ENCODE measurements at places on chromosomes 4 and X. TPM values are rescaled to one million over a fixed set of nuclear protein-coding genes. Genes with fewer than 3 reads are reported as not detected.
A peak's percentile ranks its signal among the peaks of the same experiment; 100 is the strongest.

DNA sequence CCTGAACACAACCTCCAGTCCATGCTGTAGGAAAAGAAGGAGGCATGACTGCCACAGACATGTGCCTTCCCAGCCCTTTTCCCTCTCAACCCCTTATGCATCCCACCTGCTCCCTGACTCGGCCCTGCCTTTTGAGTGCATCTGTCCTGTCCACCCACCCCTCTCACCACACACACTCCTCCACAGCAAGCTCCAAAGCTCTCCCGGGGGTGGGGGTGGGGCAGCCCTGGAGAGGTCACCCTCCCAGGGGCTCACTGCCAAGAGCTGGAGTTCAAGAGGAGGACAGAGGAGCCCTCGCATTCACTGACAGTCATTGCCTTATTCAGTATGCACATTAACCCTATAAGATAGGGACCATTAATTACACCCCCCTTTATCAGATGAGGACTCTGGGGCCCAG is 46.6 kb upstream of the MAMLD1 start:
- no peak for DNase-seq

DNA sequence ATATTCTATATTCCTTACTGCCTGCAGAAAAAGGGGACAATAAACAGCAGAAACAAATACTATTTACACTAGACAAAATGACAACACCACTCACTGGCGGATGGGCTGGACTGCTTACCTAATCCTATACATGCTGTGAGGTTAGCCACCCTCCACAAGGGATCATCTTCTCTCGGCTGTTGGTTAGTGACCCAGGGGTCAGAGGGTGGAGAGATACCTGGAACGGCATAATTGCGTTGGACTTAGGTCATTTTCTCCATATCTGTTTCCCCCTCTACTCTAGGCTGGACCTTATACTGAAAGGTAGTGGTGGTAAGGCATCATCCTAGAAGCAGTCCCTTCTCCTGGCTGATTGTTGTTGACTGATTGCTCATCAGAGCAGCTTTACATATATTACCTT is 286.8 kb upstream of the UGT8 start:
- DNase-seq = no peak

GRCh38 chr4:169727616-169728015 is 30.1 kb downstream of the HPF1 start:
- no peak for DNase-seq

GRCh38 chrX:151398346-151398745 is 1.3 kb downstream of the VMA21 start:
- no peak for DNase-seq

- DNase-seq = no peak
Observed at GRCh38 chr4:1337376-1337831, 9.6 kb upstream of the UVSSA start.

GRCh38 chr4:58502839-58503238 is 1392.7 kb upstream of the IGFBP7 start:
- DNase-seq = no peak

GRCh38 chr4:121100093-121100775 is 27.9 kb upstream of the NDNF start:
- no peak for DNase-seq

- DNase-seq = no peak
Observed at GRCh38 chrX:112888916-112889315, 48.3 kb upstream of the AMOT start.

DNA sequence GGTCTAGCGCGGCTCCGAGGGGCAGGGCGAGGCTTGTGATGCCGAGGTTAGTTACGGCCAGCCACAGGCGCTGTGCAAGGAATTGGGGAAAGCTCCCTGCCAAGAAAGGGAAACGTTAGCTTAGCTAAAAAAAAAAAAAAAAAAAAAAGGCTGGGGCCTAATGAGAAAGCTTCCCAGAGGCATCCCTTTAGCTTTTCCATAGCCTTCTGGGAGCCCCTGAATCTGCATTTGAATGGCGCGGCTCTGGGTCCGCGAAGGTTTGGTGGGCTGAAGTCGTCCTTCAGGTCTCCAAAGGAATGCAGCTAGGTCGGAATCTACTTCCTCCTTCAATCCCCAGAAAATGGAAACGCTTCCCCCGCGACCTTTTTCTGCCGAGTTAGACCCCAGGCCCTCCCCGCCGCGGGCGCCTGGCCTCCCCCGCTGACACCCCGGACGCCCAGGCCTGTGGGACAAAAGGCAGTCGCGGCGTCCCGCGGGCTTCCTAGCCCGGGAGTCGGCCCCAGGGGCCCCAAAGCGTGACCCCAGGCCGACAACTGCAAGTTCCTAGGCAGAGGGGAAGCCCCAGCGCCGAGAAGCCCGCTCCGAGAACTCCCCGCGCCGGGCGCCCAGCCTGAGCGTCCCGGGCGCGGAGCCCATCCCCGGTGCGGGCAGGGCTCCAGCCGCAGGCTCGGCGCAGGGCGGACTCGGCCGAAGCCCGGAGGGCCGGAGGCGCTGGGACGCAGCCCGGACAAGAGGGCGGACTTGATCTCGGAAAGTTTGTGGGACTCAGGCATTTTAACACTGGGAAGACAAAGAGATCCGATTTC is 605 bp upstream of the FAT1 start:
- DNase-seq = no peak

- no peak for DNase-seq
Observed at GRCh38 chr4:78032446-78032845, 24.7 kb upstream of the FRAS1 start.

DNA sequence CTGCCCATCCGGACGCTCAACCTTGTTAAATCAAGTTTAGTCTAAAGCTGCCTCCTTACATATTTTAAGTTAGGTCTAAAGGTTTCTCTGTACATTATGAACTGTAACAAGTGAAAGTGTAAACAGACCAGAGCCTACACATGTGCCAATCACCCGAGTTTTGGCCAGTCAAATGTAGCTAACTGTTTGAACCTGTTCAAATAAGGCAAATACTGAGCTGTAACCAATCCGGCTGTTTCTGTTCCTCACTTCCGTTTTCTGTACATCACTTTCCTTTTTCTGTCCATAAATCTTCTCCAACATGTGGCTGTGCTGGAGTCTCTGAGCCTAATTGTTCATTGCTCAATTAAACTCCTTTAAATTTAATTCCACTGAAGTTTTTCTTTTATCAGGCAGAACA is 113.3 kb upstream of the SHISA3 start:
- no peak for DNase-seq

DNA sequence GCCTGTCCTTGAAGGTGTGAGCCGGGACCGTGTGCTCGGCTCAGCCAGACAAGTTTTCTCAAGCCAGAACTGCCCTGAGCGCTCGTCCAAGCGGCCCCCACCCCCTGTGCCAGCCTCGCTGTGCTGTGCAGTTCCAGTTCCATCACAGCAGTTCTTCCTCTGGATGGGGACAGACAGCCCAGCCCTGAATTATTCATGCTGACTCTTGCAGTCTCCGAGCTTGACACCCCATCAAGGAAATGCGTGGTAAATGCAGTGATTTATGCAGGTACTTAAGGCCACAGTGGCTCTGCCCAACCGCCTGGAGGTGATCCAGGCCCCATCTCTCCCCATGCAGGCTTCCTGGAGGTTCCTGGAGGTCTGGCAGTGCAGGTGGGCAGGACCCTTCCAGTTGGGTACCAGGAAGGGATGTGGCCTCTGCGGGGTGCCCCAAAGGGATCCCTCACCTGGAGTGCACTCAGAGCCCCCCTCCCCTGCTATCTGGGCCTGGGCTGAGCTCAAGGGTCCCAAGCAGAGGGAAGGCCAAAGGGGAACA is 44.8 kb upstream of the HMX1 start:
- no peak for DNase-seq

DNA sequence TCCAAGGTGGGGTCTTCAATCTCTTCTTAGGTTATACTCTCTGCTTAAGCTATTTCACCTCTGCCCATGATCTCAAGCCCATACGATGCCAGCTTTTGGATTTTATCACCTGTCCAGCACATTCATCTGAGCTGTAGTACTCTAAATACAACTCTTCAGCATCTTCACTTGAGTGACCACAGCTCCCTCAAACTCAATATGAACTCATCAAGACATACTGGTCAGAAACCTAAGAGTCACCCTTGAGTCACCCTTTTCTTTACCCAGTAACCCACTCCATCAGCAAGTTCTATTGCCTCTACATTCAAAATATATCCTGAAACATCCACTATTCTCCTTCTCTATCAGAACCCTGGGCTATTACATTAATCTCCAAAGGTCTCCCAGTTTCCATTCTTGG is 69.4 kb downstream of the DCHS2 start:
- no peak for DNase-seq

DNA sequence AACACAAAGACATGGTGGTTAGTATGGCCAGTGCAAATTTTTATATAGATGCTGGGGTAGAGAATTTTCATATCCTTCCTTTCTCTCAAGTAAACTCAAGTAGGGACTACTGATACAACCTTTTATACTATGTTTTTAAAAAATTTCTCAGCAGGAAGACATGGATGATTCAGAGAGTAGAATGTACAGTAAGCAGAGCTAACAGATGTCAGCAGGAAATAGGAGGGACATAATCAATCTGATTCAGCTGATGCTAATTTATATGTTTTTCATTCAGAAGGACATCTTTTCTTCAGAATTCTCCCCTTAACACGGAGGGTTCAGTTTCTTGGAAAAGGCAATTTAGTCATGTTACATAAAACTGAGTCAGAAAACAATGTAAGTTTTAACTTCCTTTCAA is 95.4 kb downstream of the GRIA2 start:
- no peak for DNase-seq

DNA sequence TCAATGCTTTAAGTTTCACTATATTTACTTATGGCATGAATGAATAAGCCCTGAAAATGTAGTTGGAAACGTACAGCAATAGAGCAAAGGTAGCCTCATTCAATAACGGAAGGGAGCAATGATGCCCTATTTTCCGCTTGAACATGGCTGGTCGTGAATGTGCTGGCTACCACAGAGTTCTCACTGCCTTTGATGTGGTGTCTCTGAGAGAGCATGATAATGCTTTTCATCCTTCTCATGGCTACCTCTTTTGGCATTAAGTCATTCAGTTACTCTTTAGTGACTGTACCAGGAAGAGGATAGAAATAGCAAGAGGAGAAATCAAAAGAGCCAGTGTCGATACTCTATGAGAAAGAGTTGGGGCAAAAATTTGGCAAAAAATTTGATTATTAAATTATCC is 308.0 kb downstream of the PPP3CA start:
- no peak for DNase-seq

DNA sequence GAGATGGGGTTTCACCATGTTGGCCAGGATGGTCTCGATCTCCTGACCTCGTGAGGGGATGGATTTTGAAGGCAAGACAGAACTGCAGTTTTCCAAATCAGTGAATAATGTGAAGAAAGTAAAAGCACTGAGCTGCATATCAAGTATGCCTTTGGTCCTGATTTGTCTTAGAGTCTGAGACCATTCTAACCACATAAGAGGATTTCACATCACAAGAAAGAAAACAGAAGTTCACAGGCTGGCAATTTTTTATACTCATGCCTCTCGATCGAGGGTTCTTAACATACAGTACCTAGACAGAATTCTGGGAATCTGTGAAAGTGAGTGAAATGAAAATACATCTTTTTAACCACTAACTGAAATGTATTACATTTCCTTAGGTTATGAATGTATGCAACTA is 23.3 kb downstream of the CHIC2 start:
- DNase-seq = no peak

DNA sequence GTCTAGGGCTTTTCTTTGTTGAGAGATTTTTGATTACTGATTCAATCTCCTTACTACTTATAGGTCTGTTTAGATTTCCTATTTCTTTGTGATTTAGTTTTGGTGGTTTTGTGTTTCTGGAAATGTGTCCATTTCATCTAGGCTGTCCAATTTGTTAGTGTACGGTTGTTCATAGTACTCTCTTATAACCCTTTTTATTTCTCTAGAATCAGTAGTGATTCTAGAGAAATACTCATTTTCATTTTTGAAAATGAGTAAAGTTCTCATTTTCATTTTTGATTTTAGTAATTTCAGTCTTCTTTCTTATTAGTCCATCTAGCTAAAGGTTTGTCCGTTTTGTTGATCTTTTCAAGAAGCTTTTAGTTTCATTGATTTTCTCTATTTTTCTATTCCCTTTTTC is 7.5 kb downstream of the IL13RA1 start:
- no peak for DNase-seq

GRCh38 chrX:133440081-133440796 is 24.9 kb upstream of the GPC4 start:
- DNase-seq = no peak

DNA sequence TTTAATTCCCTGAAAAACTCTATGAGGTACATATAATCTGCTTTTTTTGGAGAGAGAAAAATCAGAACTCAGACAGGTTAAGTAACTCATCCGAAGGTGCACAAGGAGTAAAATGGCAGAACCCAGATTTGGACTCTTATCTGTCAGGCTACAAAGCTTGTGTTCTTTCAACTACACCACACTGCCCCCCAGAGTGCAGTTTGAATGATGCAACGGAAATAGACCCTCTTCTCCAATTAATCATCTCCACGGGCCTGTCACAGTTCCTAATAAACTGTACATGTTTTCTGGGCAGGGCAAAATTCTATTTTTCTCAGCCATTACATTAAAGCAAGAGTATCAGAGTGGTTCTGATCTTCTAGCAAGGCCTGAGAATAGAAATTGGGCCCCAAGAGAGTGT is 35.3 kb upstream of the DCX start:
- DNase-seq = peak; percentile 2

GRCh38 chr4:8248091-8248490 is 21.5 kb upstream of the HTRA3 start:
- DNase-seq = no peak

DNA sequence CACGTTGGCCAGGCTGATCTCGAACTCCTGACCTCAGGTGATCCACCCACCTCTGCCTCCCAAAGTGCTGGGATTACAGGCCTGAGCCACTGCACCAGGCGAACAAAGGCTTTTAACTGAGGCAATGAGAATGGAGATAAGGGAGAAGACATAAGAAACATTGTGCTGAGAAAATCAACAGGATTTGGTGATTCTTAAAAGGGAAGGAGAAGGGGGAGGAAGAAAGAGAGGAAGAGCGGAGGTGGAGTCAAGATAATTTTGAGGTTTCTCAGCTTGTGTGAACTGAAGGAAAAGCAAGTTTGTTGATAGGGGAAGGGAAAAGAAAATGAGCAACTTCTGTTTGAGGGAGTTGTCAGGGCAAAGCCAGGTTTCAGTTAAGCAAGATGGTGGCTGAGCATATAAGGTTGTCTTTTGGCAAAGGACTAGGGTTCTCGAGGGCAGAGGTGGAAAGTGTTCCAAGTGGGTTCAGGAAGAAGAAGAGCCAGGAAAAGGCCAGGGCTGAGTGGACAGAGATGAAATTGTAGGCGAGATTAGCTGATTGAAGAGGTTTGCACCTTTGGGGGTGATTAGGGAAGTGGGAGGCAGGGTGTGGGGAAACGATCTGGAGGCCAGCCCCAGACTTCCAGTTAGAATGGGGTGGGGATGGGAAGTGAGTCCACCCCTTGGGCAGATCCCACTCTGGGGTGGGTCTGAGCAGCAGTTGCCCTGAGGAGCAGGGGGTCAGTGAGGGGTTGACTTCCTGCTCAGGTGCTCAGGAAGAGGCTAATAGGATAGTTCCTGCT is 7.8 kb downstream of the DOCK11 start:
- DNase-seq = no peak

SLC25A14 gene
- total RNA-seq = 23.7 TPM

ARHGAP36 gene
- not detected for total RNA-seq

FAM47A gene
- total RNA-seq = not detected

NALF2 gene
- not detected for total RNA-seq
